ENCODE measurements at places on chromosomes 1 and 21. TPM values are rescaled to one million over a fixed set of nuclear protein-coding genes. Genes with fewer than 3 reads are reported as not detected.
A peak's percentile ranks its signal among the peaks of the same experiment; 100 is the strongest.

- no peak for DNase-seq
Measured at GRCh38 chr1:21246905-21247642, 43.2 kb downstream of the ECE1 start.

DNA sequence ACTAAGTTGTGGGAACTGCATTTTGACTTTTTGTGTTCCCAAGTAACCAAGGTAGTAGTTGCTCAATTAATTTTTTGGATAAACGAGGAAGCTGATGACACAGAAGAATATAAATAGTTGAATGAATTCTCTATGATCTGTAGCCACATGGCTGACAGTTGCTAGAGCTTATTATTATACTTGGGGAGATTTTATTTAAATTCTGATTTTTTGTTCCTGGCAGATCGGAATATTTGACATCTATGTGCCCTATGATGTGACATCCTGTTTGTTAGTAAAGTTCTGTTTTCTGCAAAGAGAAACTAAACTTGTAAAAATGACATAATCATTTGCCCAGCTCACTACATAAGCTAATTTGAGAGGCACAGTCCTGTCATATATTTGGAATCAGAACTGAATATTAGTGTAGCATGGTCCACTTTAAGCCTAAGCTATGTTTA lies 9.7 kb upstream of the LYST start:
- DNase-seq, result no peak

Gene BRINP2
- 0.07 TPM for total RNA-seq

GRCh38 chr1:245779797-245780755 lies 625.3 kb downstream of the KIF26B start:
- DNase-seq, result no peak

Gene LYPD8
- total RNA-seq, result not detected

DNA sequence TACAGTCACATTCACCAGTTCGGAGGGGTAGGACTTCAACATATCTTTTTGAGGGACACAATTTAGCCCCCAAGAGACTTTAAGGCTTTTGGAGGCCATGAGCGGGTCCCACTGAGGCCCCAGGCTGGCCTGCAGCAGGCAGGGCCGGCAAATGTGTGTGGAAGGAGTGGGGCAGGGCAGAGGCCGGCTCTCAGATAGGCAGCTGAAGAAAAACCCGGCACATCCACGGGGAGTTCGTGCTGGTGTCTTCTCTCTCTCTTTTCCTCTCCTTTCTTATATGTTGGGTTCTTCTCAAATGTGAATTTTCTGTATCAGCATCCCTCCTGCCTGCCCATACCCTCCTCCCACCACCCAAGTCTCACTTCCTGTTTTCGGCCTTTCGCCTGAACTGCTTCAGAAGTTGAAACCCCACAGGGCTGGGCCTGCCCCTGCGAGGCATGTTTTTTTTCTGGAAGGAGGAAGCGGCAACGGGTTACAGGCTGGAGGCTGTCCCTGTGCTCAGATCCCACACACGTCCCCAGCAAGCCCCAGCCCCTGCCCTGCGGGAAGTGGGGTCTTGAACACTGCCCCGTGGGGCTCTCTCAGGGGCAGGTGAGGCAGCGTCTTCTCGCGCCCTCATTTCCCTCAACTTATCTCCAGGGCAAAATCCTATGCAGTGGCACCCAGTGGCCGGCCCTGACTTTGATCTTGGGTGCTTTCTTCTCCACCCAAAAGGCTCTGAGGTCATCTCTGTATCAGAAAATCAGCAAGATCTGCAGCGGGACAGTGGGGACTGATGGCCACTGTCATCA lies 9.7 kb upstream of the UMODL1 start:
- DNase-seq, result no peak

Gene FLG2
- total RNA-seq, result not detected

Gene PLA2G2C
- total RNA-seq, result not detected

DNA sequence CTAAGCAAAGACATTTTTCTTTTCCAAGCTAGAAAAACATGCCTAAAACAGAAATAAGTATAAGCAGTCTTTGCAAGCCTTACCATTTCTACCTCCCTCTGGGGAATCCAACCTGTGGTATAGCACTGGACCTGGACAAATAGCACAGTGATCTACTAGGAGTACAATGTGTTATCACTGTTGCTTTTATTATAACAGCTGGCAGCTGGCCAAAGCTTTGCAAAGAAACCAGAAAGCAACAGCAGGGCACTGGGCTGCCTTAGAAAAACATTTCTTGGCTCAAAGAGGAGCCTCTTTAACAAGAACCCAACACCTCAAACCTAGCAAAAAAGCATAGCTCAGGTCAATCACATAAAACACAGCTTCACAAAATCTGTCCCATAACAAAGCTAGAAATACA lies 294.5 kb upstream of the GREM2 start:
- DNase-seq, result no peak

DNA sequence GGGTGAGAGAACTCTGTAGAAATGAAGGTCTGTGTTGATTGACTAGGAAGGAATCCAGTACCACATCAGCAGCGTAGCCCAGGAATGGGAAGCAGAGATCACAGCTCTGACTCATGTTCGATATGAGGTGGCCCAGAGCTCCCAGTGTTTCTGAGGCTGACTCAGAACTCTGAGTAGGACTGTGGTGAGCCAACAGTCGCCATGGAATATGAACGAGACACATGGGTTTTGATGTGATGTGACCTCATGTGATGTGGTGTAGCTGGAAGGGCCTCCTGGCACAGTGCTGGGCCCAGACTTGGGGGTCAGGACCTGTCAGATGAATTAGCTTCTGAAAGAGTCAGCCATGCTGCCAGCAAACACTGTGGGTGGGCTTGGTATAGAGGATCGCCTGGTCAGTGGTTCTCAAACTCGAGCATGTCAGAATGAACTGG lies 237.0 kb downstream of the MRPL39 start:
- peak; percentile 56 for DNase-seq

DNA sequence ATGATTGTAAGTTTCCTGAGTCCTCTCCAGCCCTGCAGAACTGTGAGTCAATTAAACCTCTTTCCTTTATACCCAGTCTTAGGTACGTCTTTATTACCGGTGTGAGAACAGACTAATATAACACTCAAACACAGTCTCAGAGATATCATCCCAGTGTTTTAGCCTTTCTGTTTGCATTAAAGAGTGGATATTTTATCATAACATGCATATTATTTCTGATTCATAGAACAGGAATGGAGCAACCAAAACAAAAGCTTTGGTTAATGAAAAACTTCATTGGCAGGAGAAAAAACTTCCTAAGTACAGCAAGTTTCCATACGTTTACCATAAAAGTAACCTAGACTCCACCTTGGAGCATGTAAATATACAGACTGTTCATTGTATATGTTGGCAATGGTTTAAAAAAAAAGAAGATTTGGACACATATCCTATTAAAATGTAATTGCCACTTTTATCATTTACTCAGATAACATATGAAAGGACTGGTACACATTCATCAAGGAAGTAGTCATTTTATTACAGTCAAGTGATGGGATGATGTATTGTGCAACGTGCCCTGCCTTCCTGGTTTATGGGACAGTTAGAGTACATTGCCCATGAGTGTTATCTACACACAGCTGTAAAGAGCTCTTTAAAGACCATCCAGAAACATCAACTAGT lies 144.8 kb downstream of the ETS2 start:
- DNase-seq, result no peak

DNA sequence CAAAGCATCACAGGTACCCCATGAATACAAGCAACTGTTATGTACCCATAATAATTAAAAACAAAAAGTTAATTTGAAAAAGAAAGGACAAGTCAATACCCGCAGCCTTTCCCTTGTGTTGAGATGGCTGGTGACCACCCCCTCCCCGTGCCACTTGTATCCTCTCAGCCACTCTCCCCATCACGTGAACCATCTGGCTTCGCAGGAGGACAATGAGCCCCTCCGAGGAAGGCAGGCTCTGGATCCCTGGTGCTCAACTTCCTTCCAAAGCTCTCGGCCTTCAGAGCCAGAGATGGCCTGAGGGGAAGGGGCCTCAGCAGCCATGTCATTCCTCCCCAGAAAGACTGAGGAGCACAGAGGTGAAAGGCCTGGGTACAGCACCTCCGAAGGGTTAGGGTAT lies 120.4 kb upstream of the RAB4A start:
- DNase-seq, result no peak

Gene C8B
- not detected for total RNA-seq

Gene LCA5L
- 4.4 TPM for total RNA-seq

Gene SH2D1B
- not detected for total RNA-seq

DNA sequence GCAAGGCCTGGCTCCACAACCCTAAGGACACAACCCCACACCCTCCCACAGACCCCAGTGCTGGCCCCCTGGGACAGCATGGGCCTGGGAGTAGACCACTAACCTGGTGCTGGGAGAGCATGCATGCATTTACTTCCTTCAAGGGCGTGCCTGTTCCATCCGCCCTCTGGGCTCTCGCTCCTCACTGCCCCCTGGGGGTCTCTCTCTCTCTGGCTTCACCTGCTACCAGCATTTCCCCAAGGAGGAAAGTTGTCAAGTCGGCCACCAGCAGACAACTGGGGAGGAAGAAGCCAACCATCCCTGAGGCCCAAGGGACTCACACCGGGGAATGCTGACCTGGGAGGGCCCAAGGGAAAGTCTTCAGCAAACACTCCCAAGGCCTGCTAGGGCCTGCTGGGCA lies 6.5 kb downstream of the LRP8 start:
- DNase-seq, result no peak

Gene CR1
- 0.07 TPM for total RNA-seq

GRCh38 chr1:230359992-230360668 lies 66.0 kb downstream of the PGBD5 start:
- DNase-seq, result peak; percentile 41

GRCh38 chr1:3529099-3529729 lies 74.7 kb downstream of the ARHGEF16 start:
- DNase-seq, result no peak

DNA sequence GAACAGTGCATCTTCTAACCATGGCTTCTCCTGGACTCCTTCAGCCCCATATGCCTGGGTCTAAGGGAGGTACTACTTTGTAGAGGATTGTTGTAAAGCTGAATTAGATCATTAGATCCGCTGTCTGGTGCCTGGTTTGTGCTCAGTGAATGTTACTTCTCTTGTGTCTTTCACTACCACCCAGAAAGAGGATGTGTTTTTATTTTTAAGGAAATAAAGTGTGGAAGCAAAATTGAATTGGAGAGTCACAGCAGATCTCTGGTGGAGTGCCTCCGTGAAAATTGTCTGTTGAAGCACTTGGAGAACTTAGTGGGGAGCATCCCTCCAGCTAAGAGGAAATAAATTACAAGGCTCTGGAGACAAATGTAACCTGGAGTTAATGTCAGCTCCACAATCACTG lies 101.8 kb upstream of the ARTN start:
- DNase-seq, result no peak

Measured in kidney epithelial cell (primary cell).